Left ventricle myocardium inferior (tissue), 1 donor: ENCODE measurements at places on chromosomes 2 and 18.

DNA sequence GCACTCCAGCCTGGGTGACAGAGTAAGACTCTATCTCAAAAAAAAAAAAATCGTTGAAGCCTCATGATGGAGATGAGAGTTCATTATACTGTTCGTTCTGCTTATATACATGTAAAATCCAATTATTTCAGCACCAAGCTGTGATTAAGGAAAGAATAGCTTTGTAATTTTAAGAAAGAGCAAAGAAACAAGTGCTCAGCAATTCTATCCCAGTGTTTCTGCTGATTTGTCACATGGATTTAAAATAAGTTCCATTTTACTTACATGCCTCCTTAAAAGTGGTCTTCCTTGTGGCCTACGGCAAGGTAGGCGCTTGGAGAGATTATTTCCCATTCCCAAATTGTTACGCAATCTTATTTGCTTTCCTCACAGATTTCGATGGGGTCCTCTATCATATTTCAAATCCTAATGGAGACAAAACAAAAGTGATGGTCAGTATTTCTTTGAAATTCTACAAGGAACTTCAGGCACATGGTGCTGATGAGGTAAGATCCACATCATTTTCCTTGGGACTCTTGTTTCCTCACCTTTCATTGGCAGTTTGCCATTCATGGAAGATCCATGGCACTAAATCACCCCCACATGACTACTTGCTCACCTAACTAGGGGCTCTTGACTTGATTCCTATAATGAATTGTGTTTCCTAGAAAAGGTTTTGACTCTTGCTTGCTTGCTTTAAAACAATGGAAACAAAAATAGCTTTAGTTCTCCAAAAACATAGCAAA, 11.5 kb downstream of the ARPC2 start:
- DNase-seq, result no peak

GRCh38 chr2:173584676-173585458, 230.2 kb downstream of the CDCA7 start:
- DNase-seq, result no peak

GRCh38 chr2:237629739-237630138, 2.4 kb downstream of the LRRFIP1 start:
- DNase-seq, result no peak

DNA sequence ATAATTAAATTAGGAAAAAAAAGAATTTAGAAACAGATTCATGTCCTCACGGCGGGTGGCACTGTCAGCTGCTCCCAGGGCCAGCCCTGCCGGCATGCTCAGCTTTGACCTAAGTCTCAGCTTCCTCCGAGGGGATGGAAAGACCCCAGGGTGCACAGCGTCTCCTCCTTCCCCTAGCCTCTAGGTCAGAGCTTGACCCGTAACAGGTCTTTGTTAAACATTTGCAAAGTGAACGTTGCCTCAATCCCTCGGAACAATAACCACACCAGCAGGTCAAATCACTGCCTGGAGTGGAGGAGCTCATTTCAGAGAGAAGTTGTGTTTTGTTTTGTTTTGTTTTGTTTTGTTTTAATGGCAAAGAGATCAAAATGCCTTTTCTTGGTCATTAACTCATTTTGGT, 171.3 kb downstream of the TMEM18 start:
- DNase-seq, result no peak

DNA sequence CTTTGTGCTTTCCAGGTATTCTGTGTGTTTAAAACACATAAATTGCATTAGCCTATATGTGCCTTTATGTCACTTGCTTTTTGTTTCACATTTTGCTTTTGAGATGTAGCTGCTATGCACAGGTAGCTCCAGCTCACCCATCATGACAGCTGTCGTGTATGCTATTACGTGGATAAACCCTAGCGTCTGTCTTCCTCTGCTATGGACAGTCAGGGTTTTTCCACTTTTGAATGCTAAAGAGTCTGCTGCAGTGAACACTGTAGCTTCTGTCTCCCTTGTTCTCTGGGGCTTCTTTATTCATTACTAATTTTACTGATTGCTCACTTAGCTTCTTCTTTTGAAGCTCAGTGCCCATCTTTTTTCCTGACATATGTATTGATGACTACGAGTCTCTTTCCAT, 24.7 kb upstream of the MBP start:
- DNase-seq, result no peak

- DNase-seq, result no peak
Measured at GRCh38 chr18:12595571-12596255, 62.2 kb downstream of the SPIRE1 start.

DNA sequence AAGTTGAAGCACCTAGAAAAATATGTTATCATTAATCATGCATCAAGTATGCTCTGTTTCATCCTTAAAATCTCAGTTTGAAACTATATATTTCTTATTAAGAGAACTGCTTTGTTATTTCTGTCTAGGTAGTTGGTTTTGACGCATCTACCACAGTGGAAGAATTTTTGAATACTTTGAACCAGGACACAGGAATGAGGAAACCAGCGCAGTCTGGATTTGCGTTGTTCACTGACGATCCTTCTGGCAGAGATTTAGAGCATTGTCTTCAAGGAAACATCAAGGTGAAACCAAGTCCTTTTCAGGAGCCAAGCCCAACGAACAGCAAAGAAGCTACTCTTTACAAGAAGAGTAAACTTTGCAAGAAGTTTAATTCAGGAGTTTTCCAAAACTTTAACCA, 30.1 kb upstream of the DYNC2LI1 start:
- no peak for DNase-seq

GRCh38 chr2:120766470-120767351, 31.0 kb downstream of the GLI2 start:
- DNase-seq, result no peak

GRCh38 chr2:152613235-152613634, 104.0 kb downstream of the PRPF40A start:
- DNase-seq, result no peak

DNA sequence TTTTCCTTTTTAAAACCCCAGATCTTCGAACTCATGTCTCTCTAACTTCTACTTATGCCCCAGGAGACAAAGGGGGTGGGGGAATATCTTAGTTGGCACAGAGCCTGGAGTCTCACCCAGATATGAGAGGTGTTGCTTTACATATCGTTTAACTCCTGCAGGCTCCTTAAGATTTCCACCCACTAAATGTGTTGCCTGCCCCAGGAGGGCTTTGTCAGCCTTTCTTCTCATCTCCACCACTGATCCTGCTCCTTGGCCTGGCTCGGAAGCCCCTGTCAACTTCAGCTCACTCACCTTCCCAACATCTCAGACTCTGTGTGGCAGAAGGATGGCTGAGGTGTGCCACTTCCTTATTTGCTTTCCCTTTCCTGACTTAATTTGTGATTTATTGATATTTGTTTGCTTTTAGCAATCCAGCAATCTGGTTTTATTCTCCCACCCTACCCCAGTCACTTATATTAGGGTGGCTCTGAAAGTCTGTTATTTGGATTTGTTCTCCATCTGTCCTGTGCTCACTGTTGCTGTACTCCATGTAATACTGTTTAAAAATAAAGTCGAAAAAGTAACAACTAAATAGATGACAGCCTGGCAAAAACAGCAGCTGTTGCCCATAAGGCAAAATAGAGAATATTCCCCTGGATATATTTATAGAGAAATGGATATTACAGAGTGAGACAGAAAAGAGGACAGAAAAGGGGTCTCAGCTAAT, 200.6 kb downstream of the ZBTB7C start:
- DNase-seq, result no peak

DNA sequence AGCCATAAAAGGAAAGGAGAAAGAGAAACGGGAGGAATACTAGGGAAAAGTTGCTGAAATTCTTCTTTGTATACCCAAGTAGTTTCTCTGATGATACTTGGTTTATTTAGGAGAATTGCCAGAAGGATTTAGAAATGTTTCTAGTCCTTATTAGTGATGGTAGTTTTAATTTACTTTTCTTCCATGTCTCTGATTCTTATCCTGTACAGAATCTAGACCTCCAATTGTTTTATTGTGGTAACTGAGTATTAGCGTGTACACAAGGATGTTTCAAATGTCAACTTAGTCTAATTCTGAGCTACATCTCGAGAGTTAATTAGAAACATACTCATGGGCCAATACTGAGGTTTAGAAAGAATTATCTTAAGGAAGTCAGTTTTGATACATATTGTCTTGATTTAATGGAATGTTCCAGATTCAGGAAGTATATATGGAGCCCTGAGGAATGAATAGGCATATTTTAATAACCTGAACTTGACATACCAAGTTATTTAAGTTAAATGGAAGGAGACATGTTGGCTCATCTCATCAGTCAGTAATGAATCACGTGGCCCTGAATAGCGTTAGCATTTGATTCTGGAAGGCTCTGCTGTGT, 219.6 kb downstream of the LTBP1 start:
- no peak for DNase-seq

- DNase-seq, result no peak
Measured at GRCh38 chr2:38021589-38021988, 54.4 kb downstream of the CYP1B1 start.

- DNase-seq, result no peak
Measured at GRCh38 chr2:35447215-35447614, 908.4 kb upstream of the CRIM1 start.

GRCh38 chr2:96505231-96505889, at the start of gene NEURL3:
NEURL3 (minus strand) TSS chr2:96505357; CDS start chr2:96505286, 71 bp downstream.
- DNase-seq, result no peak

DNA sequence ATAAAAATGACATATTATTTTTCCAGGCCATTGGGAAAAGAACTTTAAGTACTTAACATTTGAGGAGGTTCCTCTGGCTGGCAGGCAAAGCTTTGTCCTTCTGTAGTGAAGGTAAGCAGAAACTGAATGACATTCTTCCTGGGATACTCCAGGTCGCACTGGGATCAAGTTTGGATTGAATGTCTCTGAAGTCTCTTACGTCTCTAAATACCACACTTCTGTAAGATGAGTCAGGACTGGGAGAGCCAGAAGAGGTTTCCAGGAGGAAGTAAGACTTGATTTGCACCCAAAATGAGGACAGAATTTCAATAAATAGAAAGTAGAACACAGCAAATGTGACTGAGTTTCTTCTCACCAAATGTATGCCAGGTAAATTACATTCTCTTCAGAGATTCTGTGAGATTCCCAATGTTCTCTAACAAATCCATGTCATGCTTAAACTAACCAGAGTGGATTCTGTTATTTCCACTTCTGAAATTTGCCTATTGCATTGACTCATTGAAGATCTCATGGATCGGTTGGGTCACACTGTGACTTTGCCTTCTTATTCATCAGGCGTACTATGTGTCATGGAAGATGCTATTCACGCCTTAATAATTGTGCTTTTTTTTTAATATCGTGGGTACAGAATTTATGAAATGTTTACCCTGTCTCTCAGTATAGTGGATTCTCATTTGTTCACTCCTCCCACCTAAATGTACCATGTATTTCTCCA, 25.5 kb upstream of the VIT start:
- no peak for DNase-seq

- DNase-seq, result no peak
Measured at GRCh38 chr18:75109319-75109691, 99.6 kb downstream of the PTGR3 start.

DNA sequence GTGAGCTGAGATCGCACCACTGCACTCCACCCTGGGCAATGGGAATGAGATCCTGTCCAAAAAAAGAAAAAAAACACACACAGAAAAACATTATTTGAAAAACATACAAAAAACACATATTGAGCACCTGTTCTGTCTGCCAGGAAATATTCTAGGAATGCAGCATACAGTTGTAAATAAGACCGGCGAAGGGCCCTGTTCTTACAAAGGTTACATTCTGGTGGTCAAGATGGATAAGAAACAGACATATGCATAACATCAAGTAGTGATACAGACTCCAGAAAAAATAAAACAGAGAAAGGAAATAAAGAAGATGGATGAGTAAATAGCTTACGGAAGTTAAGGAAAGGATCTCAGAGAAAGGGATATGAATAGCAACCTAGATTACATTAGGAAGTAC, 159.8 kb downstream of the GALNT3 start:
- DNase-seq, result no peak

- no peak for DNase-seq
Measured at GRCh38 chr2:94997981-94998930, 27.3 kb upstream of the MAL start.
